Stimulated activated CD4-positive, alpha-beta T cell treated with anti-CD3 and anti-CD28 coated beads, Interleukin-1b, Interleukin-23, amount 100 ng/mL, for 1 hour (primary cell): ENCODE measurements at places on chromosomes 7 and 10.

- no peak for DNase-seq
Measured at GRCh38 chr10:76257816-76258215, 826.4 kb downstream of the LRMDA start.

DNA sequence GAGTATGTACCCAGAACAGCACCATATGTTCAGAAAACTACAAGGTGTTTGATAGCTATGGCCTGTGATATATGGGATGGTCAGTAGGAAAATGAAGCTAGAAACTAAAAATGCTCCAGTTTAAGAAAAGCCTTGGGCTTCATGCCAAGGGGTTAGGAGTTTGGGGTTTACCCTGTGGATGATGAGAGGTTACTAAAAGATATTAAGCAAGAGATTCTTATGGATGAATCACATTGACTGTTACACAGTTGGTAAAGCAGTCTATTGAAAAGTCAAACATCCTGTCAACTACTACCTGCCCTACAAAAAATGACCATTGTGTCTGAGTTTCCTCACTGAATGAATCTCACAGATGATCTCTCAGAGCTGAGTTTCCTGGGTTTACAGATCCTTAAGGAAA lies 166.2 kb upstream of the INHBA start:
- no peak for DNase-seq

GRCh38 chr10:87691506-87692070 lies 31.9 kb downstream of the PAPSS2 start:
- DNase-seq: no peak

- DNase-seq: no peak
Measured at GRCh38 chr10:566241-566885, 123.1 kb downstream of the DIP2C start.

DNA sequence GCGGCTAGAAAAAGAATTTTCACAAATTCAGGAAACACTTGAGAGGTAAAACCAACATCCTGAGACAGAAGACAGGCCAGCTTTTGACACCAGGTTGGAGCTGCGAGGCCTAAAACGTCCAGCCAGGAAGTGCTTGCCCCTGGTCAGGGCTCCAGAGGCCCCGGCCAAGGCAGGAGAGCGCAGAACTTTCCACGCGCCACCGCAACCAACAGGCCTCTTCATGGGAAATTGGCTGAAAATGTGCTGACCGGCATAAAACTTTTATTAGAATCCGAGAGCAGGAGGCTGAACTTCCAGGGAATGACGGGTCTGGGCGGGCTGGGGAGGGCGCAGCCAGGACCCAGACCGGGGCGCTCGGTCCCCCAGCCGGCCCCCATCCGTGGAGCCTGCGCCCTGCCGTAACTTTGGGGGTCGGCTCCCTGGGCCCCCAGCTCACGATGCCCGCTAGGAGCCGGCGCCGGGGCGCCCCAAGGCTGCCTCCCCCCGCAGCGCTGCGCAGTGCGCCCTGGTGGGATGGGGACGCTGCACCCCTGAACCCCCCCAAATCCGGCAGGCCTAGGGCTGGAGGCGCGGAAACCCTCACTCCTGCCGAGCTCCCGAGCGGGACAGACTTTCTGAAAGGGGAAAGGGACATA lies 414.0 kb upstream of the MKI67 start:
- DNase-seq: no peak

DNA sequence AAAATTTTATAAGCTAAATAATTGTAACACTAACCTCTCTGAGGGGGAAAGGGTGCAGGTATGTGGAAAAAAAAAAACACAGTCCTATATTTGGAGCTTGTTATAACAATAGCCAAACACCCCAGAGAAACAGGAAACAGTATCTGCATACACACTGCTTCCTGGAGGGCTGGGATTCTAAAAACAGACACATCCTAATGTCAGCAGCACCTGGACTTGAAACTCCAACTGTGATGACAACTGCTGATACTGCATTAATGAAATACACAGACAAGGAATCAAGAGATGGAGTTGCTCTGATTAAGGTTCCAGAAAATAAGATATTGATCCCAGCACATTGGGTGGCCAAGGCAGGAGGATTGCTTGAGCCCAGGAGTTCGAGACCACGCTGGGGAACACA lies 9.3 kb downstream of the DAGLB start:
- DNase-seq: no peak

DNA sequence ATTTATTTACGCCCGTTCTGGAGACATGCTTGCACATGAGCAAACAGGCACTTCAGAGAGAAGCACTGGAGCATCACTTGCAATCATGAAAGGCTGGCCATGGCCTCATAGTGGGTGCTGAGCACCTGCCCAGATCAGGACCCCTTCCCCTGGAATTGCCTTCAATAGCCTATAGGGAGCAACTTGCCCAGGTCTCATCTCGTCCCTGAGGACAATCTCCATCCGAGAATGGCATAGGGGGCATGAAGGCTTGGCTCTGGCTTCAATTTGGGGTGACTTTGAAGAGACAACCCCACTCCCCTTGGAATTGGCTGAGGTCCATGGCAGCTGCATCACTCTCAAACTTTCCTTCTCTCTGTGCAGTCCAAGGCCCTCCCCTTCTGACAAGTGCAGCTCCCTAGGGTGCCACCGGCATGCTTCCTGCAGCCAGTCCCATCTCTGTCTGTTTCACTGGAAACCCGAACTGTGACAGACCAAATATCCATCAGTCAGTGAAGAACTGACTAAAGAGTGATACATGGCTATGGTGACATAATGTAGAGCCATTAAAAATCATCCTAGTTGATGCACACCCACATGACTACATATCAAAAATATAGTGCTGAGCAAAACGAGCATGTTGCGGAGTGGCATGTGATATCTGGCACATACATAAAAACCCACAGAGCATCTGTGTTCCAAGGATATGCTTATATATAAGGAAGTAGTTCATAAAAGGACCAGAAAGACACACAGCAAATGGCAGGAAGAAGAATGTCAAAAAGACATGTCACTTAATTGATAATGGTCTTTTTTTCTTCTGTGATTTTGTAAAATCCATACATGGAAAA lies 12.4 kb downstream of the GDF2 start:
- DNase-seq: no peak

DNA sequence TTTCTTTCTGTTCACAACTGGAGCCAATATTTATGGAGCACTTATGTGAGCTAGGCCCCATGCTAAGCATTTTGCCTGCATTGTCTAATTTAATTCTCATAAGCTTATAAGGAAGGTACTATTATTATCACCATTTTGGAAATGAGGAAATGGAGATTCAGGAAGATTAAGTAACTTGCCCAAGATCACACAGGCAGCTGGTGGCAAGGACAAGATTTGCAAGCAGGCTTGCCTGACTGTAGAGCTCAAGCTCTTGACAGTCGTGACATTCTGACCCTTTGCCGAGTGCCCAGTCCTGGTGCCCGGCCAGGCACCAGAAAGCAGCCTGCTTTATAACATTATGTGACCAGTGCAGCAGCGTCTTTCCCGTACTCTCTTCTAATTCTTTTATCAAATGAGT lies 38.2 kb downstream of the WNT2 start:
- DNase-seq: no peak

DNA sequence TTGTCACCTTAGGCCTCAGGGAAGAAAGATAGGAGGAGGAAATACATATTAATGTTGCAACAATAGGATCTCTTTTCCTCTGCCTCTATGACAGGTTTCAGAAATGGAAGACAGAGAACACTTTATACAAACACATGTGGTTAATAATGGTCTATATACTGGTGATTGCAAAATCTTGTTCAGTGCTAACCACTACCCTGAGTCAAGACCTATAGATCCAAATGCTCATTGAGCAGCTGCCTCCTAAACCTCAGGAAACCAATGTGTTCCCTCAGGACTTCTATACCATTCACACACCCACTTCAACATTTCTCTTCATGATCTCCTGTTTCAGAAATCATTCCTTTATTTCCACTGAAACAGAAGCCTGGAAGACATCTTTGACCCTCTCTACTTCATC lies 32.5 kb upstream of the VWDE start:
- DNase-seq: no peak

- no peak for DNase-seq
Measured at GRCh38 chr10:96259150-96259549, 12.2 kb downstream of the BLNK start.

DNA sequence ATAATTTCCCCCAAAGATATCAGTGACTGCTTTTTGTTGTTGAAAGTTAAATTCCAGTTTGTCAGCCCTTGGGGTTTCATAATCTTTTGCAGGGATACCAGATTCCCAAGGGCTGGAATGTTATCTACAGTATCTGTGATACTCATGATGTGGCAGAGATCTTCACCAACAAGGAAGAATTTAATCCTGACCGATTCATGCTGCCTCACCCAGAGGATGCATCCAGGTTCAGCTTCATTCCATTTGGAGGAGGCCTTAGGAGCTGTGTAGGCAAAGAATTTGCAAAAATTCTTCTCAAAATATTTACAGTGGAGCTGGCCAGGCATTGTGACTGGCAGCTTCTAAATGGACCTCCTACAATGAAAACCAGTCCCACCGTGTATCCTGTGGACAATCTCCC lies 3.2 kb downstream of the CYP26A1 start:
- DNase-seq: no peak

DNA sequence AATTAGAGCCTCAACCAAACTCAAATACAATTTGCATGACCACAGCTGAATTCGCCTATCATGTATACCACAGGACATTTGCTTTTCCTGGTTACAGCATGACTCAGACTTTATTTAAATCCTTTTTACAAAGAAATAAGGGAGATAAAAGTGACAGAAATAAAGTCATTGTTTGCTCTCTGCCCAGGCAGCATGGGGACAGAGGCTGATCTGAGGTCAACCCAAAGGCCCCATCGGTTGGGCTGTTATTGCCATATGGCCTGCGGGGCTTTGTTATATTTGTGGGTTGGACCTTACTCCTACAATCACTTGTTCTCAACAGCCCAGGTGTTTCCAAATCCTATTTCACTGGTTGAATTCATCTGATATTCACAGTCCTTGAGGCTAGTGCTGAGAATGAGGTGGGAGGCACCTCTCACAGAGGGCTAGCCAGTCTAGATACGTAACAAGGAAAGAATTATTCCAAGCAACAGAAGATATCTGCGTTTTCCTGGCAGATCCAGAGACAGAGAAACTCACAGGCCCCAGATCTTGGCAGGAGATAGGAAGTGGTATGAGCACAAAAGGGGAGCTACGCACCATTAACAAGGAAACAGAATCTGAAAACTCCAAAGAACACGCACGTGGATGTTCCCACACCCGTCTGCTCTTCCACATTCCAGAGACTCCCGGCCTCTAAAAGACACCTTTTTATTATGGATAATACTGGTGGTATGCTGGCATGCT lies 117.3 kb downstream of the HIPK2 start:
- no peak for DNase-seq

DNA sequence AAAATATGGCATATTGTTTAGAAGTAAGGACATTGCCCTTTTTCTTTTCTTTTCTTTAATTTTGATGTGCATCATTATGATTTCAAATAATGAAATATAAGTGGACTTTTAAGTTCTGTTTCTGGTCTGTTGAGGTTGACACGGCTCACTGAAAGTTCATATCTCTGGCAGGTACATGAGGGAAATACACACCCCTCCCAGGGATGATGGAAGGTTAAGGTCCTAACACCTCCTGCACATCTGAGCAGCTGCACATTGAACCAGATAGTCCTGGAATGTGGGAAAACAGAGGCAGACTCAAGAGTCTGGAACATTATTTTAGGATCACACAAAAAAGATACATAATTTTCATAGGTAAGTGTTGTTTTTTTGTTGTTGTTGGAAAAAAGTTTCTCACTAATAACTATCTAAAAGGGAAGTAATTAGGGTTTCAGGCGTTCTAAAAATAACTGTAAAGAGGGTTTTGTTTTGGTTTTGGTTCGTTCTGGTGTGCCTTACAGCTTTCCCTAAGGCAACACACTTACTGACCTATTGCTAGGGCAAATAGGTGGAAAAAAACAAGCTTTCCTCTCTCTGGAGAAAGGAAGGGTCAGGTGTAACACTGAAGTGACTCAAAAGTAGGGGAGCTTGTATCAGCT lies 201.2 kb upstream of the PRKCQ start:
- DNase-seq: no peak

- DNase-seq: no peak
Measured at GRCh38 chr7:85655252-85655651, 468.4 kb upstream of the SEMA3D start.

GRCh38 chr7:142348100-142348499 lies 90.2 kb upstream of the PRSS58 start:
- no peak for DNase-seq

DNA sequence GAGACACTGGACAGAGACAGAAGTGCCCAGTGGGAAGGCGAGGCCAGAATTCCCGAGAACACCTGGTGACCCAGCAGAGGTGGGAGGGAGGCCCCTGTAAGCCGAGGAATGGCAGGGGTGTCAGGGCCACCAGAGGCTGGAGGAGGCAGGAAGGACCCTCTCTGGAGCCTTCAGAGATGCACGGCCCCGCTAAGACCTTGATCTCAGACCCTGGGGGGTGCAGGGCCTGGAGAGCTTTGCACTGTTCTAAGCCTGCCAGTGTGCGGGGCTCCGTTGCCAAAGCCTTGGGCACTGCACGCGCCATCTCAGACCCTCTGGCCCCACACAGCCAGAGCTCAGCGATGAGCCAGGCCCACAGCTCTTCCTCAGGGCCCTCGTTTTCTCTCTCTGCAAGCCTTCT lies 557.1 kb downstream of the PTPRN2 start:
- no peak for DNase-seq

- DNase-seq: no peak
Measured at GRCh38 chr7:41257660-41258059, 445.2 kb downstream of the INHBA start.

- no peak for DNase-seq
Measured at GRCh38 chr7:96508371-96508770, 186.5 kb upstream of the SLC25A13 start.

- DNase-seq: no peak
Measured at GRCh38 chr7:113562801-113563200, 356.0 kb downstream of the PPP1R3A start.

DNA sequence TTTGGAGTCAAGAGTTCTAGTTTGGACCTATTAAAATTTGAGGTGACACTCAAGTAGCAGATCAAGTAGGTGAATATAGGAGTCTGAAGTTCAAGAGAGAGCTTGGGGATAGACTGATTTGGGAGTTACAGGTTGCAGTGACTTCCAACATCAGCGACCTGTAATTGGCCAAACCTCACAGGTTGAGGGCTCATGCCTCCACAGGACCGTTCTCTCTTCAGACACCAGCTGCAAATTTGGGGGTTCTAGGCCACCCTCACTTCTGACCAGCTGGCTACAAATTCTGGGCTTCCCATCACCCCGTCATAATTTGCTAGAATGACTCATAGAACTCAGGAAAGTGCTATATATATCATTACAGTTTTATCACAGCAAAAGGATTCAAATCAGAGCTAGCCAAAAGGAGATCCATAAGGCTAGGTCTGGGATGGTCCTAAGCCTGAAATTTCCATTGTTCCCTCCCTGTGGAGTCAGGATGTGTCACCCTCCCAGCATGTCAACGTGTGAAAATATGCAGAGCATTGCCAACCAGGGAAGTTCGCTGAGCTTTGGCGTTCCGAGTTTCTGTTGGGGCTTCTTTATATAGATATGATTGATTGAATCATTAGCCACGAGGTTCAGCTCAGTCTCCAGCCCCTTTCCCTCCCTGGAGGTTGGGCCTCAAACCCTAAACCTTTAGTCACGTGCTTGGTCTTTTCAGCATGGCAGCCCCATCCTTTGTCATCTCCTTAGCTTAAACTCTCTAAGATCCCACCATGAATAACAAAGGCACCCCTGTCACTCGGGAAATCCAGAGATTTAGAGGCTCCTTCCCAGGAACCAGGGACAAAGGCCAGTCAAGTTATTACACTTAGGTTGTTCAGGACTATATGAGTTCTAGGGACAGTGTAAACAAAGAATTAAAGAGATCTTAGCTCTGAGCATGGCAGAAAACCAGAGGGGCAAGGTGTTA lies 20.7 kb upstream of the ZNF212 start:
- DNase-seq: no peak

- no peak for DNase-seq
Measured at GRCh38 chr10:97058521-97058920, 127.2 kb downstream of the SLIT1 start.

GRCh38 chr10:49056356-49056755 lies 59.0 kb downstream of the VSTM4 start:
- DNase-seq: no peak
